ENCODE measurements at places on chromosomes 12 and 14.

DNA sequence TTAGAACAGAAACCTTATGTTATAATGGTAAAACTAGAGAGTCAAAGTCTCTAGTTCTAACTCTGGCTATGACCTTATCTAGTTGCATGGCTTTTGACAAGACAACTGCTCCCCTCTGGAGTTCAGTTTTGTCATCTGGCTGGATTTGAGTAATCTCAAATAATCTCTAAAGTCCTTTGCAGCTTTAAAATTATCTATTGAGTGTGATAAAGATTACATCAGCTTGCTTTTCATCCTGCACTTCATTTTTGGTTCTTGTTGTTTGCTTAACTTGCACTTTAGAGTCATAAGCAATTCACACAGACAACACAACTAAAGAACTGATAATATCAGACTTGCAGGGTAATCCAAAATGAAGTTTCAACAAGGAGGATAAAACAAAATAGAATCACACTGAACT, 2.3 kb downstream of the AKAP5 start:
- DNase-seq, result no peak

- no peak for DNase-seq
Measured at GRCh38 chr14:25111061-25111601, 61.2 kb upstream of the STXBP6 start.

DNA sequence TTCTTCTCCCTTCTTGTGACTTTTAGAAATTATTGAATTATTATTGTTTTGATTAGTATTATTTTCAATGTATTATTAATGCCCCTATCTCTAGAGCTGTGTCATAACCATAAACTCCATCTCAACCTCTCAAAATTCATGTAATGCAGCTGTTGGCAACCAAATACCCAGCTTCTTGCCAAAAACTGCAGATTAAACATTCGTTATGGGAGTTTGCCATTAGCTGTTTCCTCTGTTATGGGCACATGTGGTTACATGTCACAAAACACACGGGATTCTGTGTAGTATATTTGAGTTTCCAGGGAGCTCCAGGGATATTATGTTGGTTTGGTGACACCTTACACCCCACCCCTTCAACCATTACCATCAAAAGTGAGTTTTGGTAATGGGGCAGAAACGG, 2.8 kb upstream of the ALX1 start:
- no peak for DNase-seq

GRCh38 chr12:81176796-81177195, 98.9 kb downstream of the ACSS3 start:
- DNase-seq, result no peak

DNA sequence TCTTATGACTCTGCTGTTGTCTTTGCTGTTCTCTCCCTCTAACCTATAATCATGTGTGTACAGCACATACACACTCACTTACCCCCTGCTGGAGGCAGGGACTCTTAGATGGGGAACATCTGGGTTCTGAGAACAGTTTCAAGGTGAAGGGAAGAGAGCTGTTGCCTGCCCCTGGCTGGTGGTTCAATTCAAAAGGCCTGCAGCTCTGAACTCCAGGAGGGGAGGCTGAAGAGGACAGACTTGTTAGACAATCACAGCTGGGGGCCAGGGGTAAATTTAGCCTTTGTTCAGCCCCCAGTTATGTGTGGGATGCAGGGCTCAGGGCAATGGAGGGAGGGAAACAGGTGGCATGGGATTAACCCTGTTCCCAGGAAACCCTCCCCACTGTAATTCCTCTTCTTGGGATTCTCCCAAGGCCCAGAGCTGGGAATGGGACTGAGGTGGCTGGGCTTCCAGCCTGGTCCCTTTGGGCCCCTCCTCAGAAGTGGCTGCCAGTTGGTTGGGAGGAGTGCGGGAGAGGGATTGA, 1.9 kb downstream of the MYL6B start:
- no peak for DNase-seq

DNA sequence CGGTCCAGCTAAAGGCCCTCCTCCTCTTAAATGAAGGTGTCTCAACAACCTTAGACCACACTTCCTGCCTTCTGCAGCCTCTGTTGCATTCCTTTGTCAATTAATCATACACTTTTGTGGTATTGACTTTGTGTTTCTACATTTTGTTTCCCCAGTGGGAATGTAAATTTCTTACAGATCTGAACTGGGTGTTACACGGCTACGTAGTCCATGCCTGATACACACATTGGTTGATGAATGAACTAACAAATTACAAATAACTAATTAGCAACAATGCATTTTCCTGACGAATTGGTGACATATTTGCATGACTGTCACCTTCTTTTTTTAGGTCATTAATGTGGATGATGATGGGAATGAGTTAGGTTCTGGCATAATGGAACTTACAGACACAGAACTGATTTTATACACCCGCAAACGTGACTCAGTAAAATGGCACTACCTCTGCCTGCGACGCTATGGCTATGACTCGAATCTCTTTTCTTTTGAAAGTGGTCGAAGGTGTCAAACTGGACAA, 15.2 kb upstream of the CCT2 start:
- DNase-seq, result no peak

GRCh38 chr12:98253207-98254037, 262.0 kb upstream of the TMPO start:
- no peak for DNase-seq

GRCh38 chr12:119883237-119883636, 6.1 kb upstream of the CIT start:
- no peak for DNase-seq

DNA sequence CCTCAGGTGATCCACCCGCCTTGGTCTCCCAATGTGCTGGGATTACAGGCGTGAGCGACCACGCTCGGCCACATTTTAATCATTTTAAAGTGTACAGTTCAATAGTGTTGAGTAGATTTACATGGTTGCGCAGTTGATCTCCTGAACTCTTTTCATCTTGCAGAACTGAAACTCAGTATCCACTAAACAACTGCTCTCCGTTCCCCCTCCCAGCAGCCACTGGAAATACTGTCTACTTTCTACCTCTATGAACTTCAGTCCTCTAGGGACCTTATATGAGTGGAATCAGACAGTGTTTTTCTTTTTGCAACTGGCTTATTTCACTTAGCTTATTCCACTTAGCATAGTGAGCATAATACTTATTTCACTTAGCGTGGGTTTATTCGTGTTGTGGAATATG, 53.7 kb downstream of the KCTD10 start:
- no peak for DNase-seq

DNA sequence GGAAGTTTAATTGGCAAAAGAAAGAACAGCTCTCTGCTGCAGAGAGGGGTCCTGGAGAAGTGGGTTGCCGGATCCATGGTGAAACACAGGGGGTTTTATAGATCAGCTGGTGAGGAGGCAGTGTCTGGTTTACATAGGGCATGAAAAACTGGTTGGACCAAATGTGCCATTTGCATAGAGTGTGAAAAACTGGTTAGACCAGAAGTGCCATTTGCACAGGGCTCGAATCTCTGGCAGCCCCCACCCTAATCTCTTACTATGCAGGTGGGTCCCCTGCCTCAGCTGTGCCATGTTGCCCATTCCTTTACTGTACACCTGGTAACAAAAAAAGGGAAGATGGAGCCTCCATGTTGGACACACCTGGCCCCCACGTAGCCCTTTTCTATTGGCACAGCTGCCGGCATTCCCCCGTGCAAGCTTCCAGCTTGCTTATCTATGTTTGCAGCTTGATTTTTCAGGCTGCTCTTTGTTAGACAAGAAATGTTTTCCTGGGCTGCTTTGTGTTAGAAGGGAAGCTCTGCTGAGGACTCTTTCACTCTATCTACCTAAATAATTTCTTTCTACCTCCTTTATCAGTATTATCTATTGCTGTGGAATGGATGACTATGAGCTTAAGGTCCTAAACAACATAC, 61.1 kb upstream of the TMEM132D start:
- DNase-seq, result no peak

GRCh38 chr14:69475194-69475818, 9.2 kb upstream of the PLEKHD1 start:
- DNase-seq, result no peak

- no peak for DNase-seq
Measured at GRCh38 chr12:129753586-129753985, 150.2 kb downstream of the TMEM132D start.

GRCh38 chr12:107554941-107555340, 130.7 kb upstream of the PWP1 start:
- no peak for DNase-seq

GRCh38 chr14:45094275-45094674, 10.4 kb downstream of the PRPF39 start:
- no peak for DNase-seq

GRCh38 chr12:123064366-123064765, 83.9 kb downstream of the ARL6IP4 start:
- DNase-seq, result no peak

- DNase-seq, result no peak
Measured at GRCh38 chr12:54378796-54379397, 5.6 kb downstream of the ZNF385A start.

- no peak for DNase-seq
Measured at GRCh38 chr12:19689226-19689625, 249.9 kb downstream of the AEBP2 start.

DNA sequence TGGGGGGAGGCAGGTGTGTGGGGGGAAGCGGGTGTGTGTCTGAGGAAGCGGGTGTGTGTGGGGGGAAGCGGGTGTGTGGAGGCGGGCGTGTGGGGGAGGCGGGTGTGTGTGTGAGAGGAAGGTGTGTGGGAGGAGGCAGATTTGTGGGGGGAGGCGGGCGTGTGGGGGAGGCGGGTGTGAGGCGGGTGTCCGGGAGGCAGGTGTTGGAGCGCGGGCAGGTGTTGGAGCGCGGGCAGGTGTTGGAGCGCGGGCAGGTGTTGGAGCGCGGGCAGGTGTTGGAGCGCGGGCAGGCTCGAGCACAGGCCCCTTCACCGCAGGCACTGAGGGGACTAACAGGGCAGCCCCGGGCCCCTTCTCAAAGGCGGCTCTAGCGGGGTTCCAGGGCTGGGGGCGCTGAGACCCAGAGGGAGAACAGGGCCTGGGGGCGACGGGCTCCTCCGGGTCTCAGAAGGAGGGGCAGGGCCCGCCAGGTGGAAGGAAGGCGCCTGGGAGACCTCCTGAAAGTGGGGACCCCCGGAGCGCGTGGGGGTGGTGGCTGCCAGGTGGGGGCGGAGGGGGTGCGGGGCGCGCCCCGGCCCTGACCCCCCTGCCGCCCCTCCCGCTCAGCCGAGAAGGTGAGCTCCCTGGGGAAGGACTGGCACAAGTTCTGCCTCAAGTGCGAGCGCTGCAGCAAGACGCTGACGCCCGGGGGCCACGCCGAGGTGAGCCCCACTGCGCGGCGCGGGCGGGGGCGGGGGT, 3.2 kb downstream of the CRIP2 start:
- DNase-seq, result no peak

DNA sequence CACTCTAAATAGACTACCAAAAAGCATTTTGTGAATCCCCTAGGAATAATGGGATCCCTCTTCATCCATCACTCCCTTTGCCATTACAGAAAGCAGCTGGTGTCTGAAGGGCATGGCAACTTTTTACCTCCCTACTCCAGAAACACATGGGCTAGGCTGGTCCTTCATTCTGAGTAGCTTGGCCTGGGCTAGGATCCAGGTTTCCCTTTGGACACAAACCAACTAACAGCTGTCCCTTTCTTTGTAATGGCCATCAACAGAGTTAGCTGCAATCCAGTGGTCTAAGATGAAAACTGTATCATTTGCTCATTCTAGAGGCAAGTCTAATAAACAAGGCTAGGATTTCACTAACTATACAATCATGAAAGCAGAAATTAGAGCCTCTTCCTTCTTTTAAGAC, 7.4 kb downstream of the GRIN2B start:
- no peak for DNase-seq

DNA sequence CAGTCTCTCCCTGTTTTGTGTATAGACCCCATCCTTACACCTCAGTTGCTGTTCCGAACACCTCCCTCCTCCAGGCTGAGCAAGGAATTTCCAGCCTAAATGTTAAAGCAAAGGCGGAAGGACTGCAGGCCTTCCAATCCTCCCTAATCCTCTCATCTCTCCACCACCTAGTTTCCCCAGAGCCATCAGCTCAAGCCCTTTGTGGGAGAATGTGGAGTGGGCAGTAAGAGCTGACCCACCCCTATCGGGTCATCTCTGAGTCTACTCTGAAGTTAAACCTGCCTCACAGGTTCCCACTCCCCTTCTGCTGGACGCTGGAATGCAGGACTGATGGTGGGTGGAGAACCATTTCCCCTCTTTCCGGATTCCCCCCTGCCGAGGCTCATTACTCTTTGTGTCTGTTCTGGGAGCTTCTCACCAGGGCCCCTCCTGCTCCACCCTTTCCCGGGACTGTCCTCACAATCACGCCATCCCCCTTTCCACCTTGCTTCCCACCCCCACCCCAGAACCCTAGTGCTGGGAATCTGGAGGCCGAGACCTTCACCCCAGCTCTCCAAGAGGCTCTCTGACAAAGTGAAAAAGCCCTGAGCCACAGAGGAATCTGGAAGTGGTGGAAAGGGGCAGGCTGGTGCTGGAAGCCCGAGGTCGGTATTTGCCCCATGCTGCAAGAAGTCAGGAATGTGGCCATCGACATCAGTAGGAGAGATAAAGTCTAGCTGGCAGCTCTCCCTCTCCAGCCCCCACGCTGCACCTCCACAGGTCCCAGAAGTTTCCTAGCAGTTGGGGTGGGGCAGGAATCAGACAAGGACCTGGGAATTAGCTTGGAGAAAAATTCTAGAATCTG, 3.3 kb upstream of the KRT18 start:
- DNase-seq, result no peak

DNA sequence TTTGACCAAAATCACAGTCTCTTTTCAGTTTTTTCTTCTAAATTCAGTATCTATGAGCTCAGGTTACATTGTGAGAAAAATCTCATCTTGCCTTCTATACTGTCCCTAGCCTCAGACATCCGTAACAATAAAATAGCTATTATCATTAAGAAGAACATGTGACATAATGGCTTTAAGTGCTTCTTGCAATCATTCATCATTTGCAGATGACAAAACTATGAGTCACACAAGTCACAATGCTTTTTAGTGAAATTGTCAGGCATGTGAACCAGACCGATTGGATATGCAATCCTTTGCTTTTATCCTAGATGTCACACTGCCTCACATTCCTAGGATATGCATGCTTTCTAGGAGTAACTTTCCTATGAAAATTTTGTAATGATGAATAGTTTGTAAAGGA, 313.1 kb downstream of the SLC6A15 start:
- DNase-seq, result no peak

GRCh38 chr12:116333402-116333801, 55.9 kb upstream of the MED13L start:
- no peak for DNase-seq

DNA sequence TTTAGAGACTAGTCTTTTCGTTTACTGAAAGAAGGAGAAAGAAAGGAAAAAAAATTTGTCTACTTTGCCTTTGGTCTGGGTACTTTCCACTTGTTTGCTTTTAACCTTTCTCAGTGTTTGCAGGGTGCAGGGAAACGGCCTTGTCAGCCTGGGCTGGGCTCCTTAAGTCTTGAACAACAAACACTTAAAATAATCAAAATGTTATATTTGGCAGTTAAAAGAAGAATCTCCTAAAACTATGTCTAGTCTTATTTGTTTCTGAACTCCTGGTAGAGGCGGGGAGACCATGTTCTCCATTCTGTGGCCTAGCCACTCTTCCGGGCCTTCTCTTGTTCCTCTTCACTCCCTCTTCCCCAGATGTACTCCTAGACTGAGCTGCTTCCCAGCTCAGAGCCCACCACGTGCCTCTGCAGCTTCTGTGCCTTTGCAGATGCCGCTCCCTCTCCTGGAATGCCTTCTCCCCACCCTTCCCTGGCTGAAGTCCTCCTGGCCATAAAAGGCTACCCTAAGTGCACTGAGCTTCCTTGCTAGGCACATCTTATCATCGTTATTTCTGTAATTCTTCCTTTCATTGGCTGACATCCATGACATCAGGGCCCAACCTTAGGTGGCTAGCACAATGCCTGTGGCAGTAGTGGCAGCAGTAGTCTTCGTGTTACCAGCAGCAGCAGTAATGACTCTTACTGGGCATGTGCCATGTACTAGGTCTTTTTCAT, 432.9 kb downstream of the ZFP36L1 start:
- no peak for DNase-seq

GRCh38 chr12:34341362-34341733, 319.1 kb downstream of the ALG10 start:
- DNase-seq, result no peak
